Bone marrow (tissue), 2 donors: ENCODE measurements at places on chromosomes 12 and 14.
A peak's percentile ranks its signal among the peaks of the same experiment; 100 is the strongest.

- DNase-seq, result no peak
Observed at GRCh38 chr12:15304296-15304695, 18.0 kb upstream of the PTPRO start.

- DNase-seq, result no peak
Observed at GRCh38 chr14:81301371-81301770, 80.6 kb upstream of the GTF2A1 start.

DNA sequence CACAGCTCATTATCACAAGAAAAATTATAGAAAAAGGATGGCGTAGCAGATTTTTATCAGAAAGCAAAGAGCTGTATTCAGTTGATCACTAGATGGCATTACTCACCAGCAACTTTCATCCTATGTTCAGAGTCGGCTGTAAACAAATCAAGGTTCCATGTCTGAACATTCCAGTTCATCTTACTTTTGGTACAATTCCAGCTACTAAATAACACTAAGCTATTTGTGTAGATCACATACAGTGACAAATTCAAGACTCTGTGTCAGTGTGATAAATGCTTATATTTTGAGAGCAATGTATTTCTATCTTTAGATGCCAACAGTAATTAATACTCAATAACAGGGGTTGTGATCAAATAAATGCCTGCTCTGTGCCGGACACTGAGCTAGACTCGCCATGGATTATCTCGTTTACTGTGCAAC lies 30.1 kb downstream of the NRDE2 start:
- DNase-seq, result no peak

DNA sequence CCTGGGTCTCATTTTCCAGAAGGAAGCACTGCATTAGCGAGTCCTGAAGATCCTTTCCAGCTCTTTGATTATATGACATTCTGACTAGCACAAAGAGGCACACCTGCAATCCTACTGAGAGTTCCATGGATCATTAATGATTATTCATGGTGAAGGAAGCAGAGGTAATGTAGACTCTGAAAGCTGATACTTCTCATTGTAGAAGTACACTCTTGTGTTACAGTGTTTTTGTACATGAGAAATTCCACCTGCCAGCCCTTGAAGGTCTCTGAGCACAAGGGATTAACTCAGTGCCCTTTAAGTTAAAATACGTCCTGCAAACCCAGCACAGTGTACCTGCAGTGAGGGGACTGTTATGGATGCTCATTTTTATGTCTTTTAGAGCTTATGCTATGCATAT lies 558.8 kb upstream of the FBXO33 start:
- DNase-seq, result no peak

GRCh38 chr14:103109535-103110441 lies 13.5 kb upstream of the TNFAIP2 start:
- DNase-seq, result no peak

DNA sequence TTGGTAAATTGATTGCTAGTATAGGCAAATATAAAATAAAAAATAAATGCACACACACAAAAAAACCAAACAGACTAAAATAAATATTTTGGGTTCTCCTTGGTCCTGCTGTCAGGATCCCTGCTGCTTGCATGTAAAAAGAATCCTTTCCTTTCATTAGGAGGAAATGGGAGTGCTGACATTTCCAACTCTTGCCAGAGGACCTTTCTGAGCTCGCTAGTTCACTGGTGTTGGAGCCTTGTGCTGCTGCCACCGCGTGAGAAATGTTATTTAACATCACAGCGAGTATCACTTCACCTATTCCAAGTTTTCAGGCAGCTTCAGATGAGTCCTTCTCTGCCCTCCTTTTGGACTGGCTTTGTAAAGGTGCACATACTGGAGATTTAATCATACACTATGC lies 358.9 kb downstream of the NPAS3 start:
- DNase-seq, result no peak

DNA sequence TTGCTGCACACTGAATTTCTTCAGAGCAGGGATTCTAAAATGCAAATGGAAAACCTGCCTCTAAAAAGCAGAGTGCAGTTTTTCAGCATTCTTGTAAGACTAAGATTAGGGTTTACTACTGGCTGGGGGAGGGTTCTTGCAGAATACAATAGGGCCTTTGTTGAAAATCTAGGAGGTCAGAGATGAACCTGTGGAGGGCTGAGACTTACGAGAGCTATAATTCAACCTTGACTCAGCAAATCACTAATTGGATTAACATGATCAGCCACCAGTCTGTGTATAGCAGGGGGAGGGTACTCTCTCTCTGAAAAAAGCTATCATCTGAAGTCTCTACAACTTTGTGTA lies 92.6 kb upstream of the HIF1A start:
- no peak for DNase-seq

- DNase-seq, result no peak
Observed at GRCh38 chr12:126061777-126062176, 996.5 kb downstream of the AACS start.

- DNase-seq, result no peak
Observed at GRCh38 chr14:54676812-54677708, 110.1 kb downstream of the SAMD4A start.

GRCh38 chr12:69397978-69398377 lies 38.4 kb downstream of the YEATS4 start:
- no peak for DNase-seq

- no peak for DNase-seq
Observed at GRCh38 chr12:221736-222135, 7.8 kb upstream of the SLC6A12 start.

GRCh38 chr14:55851301-55851700 lies 266.9 kb upstream of the PELI2 start:
- no peak for DNase-seq

GRCh38 chr12:49060237-49061156 lies at the start of gene KMT2D:
TSS of gene KMT2D (minus strand) at chr12:49060794. CDS start at chr12:49055324, 5,470 bp downstream.
- DNase-seq, result peak; percentile 85

DNA sequence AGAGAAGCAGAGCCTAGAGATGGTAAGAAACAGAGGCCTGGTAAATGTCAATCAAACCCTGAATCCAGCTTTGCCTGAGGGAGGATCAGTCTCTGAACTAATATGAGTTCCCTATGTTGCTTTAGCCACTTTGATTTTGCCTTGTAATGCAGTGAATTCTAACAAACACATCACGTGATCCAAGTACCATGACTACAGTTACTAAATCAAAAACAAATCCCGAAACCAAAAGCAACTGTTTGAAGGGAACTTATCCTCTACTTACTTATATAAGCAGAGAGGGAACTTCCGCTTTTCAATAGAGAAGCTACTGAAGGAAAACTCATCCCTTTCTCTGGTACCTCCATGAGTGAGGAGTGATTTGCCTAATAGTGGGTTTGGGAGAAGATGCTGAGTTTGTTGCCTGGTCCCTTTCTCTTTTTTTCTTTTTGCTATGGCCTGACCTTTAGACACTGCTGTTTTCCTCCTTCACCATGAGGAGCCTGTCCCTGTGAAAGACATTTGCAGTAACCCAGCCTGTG lies 7.7 kb upstream of the PPTC7 start:
- DNase-seq, result peak; percentile 97

DNA sequence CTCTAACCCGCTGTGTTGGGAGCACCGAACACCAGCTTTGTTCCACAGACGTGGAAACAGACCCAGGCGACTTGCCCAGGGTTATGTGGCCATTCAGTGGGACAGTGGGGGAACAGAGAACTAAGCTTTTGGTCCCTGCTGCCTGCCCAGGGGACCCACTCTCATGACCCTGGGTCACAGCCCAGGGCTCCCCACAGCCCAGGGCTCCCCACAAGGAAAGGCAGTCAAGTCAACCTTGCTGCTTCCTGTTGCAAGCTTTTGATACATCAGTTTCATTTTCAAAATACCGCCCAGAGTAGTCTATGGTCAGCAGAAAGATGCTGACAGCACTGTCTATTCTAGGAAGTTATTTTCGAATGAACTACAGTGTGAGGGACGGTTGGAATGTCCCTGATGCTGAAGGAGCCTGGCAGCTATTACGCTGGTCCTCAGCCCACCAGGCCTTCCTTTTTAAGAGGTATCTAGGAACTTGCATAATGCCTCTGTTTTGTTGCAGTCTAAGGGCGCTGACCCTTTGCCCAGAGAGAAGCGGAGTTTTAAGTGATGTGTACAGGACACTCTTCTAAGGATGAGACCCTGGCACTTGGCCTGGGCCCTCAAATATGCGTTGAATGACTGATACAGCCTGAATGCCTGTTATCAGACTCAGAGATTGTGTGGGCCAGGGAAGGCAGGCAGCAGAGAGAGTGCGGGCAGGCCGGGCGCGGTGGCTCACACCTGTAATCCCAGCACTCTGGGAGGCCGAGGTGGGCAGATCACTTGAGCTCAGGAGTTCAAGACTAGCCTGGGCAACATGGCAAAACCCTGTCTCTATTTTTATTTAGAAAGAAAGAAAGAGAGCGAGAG lies 12.6 kb upstream of the TTC7B start:
- DNase-seq, result peak; percentile 33

- DNase-seq, result no peak
Observed at GRCh38 chr12:130413909-130414308, 76.2 kb downstream of the PIWIL1 start.

- DNase-seq, result no peak
Observed at GRCh38 chr12:61823102-61823501, 437.1 kb upstream of the USP15 start.

GRCh38 chr14:51652168-51653078 lies 713 bp downstream of the FRMD6 start:
- DNase-seq, result no peak

DNA sequence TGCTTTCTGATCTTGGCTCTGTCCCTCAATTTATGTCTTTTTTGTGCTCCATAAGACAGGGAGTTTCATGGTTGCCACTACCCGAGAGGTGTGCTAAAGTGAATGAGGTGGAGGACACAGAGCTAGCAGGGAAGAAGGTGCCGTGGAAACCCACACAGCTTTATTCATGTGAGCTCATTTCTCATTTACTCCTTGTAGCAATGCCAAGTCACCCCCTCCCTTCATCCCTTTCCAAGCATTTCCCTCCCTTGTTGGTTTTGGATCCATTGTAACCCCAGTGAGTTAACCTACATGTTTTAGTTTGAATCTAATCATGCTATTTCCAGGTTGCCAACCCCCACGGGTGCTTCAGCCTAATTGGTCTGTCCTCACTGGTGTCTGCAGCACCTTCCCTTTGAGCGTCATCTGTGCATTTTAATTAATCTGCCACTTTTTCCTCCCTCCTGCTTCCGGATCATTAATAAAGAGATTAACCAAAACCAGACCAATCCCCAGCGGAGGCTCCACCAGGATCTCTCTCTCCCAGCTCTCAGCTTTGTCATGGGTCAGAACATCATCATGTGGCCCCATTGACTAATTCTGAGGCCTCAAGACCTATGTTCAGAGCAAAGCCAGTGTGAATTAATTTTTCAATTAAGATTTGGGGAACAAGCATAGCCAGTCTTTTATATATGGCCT lies 56.2 kb downstream of the NTF3 start:
- no peak for DNase-seq

GRCh38 chr12:122023339-122024131 lies 1.9 kb downstream of the BCL7A start:
- DNase-seq, result no peak

DNA sequence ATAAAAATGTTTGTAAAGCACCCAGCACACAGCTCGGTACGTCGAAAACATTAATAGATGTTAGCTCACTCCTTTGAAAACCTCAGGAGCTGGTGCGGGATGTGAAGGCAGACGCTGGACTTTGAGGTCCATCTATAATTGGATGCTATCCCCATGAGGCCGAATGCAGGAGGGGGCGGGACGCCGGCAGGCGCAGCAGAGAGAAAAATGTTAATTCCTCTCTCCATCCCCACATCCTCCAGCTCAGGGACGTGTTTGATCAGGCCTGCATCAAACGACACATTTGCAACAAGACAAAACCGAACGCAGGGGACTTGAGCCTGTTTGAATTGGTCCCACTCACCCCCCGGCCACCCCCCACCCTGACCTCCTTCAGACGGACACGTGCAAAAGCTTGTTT lies 231.0 kb downstream of the RBM19 start:
- no peak for DNase-seq

- no peak for DNase-seq
Observed at GRCh38 chr12:98146487-98146886, 368.9 kb upstream of the TMPO start.
